ENCODE measurements at places on chromosomes 5 and 9.

- DNase-seq = no peak
Measured at GRCh38 chr5:170628691-170629565, 125.1 kb downstream of the KCNIP1 start.

- no peak for DNase-seq
Measured at GRCh38 chr9:122265149-122265915, 650 bp downstream of the MRRF start.

DNA sequence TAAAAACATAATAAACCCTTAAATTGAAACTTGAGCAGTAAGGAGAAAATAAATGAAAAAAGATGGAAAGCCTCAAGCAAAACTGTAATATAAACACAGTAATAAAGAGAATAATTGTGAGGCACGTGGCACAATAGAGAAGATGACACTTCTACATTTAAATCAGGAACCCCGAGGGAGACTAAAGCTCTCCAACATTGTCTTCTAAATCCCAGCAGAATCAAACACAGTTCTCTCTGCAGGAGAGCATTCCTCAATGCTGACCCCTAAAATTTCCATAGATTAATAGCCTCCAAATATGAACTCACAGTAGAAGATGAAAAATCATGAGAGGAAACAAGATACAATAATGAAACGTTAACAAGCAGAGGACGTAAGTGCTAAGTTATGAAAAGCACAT lies 721.2 kb upstream of the COX7C start:
- no peak for DNase-seq

- no peak for DNase-seq
Measured at GRCh38 chr5:96338091-96338490, 95.0 kb downstream of the PCSK1 start.

DNA sequence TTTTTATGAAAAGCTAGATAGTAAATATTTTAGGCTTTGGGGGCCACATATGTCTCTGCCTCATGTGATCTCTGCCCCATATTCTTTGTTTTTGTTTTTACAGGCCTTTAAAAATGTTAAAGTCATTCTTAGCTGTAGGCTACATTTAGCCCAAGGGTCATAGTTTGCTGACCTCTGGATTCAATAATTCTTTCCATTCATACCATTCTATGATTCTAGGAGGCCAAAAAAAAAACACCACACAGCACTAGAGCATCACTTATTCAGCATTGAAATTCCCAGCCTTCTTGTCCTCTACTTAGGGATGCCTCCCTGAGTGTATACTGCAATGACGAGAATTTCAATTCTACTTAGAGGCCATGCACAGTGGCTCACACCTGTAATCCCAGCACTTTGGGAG lies 17.0 kb downstream of the PTCD2 start:
- DNase-seq = no peak

DNA sequence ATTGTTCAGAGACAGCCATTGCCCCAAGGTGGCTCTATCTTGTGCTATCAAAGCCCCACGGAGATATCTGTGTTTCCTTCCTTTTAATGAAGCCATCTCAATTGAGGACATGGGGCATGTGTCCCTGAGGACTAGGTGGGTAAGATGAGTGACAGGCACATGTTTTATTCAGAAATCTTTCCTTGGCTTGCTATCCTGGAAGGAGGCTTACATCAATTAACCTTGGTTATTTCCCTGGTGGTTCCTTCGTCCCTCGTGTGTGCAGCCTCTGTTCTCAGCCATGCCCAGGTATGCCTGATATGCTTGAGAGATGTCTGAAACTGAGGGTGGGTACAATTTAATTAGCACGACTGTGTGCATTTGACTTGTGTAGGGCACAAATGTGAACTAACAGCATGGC lies 102.2 kb upstream of the TUT7 start:
- DNase-seq = no peak

- no peak for DNase-seq
Measured at GRCh38 chr5:6193310-6193709, 185.0 kb downstream of the MED10 start.

- no peak for DNase-seq
Measured at GRCh38 chr5:165808335-165808734, 2302.9 kb downstream of the MAT2B start.

- DNase-seq = peak; percentile 42
Measured at GRCh38 chr9:96655198-96655851, at the start of gene PRXL2C. Gene PRXL2C (minus strand): TSS chr9:96655317. CDS start chr9:96655281, 36 bp downstream.

- DNase-seq = no peak
Measured at GRCh38 chr9:129145316-129145715, 32.7 kb downstream of the IER5L start.

GRCh38 chr9:135615666-135616618 lies 23.4 kb downstream of the GLT6D1 start:
- DNase-seq = no peak
